ENCODE measurements at places on chromosomes 5 and 9.
A peak's percentile ranks its signal among the peaks of the same experiment; 100 is the strongest.

- DNase-seq: no peak
These were observed 91.4 kb upstream of the RANBP6 start for GRCh38 chr9:6106711-6107339.

GRCh38 chr9:120950421-120951388 is 24.1 kb upstream of the TRAF1 start:
- no peak for DNase-seq

DNA sequence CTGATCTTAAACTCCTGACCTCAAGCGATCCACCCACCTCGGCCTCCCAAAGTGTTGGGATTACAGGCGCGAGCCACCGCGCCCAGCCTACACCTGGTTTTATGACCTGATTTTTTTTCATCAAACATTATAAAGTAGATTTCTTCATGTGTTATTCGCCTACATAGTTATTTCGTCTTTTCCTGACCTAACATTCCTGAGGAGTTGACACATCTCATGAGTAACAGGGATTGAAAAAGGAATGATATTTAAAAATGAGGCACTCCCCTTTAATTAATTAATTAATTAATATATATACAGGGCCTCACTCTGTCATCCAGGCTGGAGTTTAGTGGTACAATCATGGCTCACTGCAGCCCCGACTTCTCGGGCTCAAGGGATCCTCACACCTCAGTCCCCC is 20.2 kb upstream of the MTMR12 start:
- no peak for DNase-seq

DNA sequence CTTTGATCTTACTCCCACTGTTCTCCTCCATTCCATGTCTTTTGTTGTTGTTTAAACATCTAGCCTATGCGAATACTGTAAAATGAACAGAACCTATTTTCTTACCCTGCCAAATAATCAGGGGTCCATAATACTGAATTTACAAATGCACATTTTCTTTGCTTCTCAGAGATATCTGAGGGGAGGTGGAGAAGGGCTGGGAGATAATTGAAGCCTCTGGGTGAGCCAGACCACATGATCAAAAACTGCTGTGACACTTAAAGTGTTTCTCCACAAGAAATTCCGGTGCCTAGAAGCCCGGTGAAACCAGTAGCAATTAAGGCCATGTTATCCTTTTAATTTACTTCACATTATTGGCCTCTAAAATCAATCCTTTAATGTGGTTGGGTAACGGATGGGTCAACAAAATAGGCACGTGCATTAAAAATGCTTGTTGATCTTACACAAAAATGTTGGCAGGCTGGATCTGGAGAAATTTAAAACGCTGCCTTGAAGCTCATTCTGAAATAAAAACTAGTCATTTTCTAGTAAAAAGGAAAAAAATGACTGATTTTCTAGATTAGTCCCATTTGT is 10.8 kb downstream of the SEMA6A start:
- DNase-seq: no peak

DNA sequence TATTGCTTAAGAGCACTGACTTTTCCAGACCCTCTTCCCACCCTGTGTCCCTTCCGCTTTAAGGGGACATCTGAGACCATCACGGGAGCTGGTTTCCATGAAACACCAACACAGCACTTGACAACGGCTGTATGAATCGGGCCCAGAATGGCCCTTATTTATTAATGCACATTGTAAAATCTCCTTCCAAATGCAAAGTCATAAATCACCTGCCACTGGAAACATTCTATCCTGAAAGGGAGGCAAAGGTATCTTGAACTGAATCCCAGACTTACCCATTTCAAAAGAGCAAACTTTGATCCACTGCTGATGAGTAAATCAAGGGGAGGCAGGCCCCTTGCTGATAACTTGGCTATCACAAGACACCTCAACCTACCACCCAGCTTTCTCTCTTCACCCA is 37.4 kb downstream of the SHB start:
- no peak for DNase-seq

DNA sequence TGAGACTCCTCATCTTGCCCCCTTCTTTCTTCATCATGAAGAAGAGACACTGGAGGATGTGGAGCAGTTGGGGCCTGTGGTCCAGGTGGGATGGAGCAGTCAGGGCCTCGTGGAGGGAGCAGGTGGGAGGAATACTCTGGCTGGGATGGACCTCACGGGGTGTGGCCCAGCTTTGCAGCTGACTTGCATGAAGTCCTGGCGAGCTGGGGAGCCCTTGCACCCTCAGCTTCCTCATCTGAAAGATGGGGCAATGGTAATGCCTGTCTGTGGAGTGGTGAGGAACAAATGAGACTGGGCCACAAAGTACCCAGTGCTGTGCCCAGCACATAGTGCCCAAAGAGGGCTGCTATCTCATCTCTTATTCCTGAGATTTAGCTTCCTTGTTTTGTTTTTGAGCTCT is 91.5 kb downstream of the DAB2IP start:
- DNase-seq: no peak

DNA sequence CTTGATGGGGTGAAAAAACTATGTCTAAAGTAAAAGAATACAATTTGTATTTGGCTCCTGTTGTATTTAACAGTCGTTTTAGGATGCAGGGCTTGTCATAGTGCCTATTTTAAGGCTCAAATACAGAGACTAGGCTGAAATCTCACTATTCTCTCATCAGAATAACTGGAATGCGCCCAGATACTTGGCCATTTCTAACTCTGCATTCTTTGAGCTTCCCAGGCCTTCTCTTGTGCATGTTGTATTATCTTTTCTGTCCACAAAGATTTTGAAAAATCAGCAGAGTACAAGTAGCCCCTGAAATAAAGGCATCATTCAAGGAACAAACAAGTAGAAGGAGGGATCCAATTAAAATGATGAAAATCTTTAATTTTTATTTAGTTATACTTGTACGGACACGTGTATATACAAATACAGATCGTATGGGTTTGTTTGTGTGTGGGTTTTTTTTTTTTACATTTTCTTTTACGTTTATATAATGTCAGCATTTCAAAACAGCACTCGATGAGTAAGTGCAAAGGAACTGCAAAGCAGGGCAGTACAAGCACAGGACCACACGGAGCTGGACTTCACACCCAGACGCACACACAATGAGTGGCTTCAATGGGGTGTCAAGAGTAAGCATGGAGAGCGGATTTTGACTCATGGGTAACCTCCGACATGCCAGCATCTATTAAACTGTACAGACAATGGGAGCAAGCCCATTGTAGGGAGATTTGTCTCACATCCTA is 294.0 kb downstream of the EFNA5 start:
- DNase-seq: no peak

GRCh38 chr9:108703429-108703828 is 152.4 kb downstream of the ACTL7B start:
- DNase-seq: no peak

DNA sequence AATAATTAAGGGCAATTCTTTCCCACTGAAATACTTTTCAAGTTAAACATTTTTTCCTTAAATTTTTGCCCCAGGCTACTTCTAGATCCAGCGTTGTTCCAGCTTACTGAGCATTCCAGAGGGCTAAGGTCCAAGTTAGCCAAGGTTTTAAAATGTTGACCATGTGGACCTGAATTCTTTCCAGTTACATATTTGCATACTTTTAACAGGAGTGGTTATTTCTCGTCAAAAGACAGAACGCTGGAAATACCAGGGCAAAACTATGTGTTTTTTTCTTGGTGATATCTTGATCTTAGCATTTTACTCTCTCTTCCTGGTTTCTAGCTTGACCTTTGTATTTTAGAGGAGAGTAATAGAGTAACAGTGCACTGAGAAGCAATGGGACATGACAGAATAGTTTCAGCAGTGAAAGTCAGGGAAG is 32.8 kb downstream of the TMC1 start:
- no peak for DNase-seq

- DNase-seq: no peak
These were observed 71.5 kb upstream of the RPS23 start for GRCh38 chr5:82349652-82350051.

DNA sequence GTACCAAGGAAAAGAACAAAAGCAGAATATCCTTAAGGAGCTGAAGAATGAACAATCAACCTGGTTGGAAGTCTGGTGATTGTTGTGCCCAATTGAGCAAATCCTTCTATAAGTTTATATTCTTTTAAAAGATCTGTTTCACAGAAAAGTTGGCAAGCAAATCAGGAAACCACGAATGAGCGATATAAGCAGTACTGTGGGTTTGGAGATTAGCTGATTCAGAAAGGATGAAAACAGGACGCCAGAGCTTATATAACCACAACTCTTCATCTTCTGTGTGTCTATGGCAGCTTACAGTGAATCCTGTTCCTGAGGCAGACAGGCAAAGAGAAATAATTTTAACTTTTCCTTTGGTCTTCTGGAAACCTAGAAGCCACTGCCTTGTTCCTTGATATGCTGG is 61.7 kb downstream of the SLC38A9 start:
- DNase-seq: no peak

DNA sequence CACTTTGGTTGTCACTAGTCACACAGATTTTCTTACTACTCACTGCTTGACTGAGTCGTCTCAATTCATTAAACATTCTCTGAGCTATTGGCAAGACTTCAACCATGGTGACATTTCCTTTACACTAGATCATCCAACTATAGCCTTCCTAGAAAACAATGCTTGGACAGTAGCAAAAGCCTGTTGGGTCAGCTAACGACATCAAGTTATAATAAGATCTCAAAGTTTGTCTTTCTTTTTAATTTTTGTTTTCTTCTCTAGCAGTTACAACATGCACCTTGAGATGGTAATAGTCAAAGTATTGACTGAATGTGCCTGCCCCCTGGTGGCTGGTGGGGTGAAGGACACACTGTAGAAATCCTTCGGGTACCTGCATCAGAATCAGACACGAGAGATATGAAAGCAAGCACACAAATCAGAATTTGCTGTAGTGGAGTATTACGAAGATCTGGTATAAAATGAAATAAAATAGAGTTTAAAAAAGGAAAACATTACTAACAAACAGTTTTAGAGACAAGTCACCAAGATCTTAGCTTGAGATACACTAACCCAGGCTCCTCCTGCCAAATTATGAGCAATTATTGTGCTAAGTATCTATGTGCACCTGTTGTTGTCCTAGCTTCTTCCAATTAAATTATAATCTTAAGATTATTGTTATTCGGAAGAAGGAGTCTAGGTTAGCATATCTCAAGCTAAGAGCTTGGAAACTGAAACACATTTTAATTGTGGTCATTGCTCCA is 81.2 kb downstream of the ARL15 start:
- DNase-seq: peak; percentile 7

DNA sequence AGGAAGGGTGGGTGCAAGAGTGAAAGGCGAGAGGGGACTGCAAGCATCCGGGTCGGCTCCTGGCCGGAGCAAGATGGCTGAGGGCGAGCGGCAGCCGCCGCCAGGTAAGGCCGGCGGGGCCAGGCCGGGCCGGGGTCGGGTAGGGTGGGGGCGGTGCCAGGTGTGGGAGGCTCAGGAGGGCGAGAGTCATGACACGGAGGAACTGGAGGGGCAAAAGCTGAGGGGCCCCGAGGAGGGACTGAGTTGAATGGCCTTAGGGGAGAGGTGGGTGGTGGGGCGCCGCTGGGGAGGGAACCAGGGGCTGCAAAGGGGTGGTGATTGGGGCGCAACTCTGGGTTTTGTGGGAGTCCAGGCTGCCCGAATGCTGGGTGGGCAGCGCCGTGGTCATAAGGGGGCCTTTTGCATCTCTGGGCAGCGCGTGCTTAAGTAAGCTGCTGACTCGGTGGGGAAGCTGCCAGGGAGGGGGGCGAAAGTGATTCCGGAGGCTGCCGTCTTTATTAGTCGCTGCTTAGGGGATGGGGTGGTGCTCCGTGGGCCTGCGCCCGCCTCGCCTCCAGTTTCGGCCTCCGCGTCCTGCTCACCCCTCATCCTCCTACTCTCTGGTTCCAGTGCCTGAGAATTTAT is 425 bp downstream of the PTPA start:
- peak; percentile 40 for DNase-seq

DNA sequence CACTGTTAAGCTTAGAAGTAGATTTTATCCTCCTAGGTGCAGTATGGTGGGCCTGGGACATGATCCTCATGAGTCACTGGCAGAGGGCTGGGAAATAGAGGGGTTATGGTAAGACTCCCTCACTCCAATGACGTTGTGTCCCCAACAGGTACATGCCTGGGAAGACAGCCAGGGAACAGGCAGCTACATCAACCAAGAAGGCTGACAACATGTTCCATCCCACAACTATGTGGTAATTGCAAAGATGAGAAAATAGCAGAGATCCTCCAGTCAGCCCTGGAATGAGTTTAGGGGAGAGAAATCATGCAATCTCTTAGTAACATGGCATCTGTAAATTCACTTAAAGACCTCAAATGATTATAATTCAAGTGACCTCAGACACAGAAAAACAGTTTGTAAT is 114.4 kb upstream of the LIFR start:
- no peak for DNase-seq

DNA sequence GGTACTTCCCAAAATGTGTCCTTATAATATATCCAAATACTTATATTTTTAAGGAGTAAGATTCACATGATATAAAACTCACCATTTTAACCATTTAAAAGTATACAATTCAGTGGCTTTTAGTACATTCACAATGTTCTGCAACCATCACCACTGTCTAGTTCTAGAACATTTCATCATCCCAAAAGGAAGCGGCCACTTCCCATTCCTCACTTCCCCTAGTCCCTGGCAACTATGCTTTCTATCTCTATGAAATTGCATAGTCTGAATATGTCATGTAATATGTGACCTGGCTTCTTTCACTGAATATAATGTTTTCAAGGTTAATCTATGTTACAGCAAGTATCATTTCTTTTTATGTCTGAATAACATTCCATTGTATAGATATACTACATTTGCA is 615.1 kb upstream of the SGCD start:
- no peak for DNase-seq

DNA sequence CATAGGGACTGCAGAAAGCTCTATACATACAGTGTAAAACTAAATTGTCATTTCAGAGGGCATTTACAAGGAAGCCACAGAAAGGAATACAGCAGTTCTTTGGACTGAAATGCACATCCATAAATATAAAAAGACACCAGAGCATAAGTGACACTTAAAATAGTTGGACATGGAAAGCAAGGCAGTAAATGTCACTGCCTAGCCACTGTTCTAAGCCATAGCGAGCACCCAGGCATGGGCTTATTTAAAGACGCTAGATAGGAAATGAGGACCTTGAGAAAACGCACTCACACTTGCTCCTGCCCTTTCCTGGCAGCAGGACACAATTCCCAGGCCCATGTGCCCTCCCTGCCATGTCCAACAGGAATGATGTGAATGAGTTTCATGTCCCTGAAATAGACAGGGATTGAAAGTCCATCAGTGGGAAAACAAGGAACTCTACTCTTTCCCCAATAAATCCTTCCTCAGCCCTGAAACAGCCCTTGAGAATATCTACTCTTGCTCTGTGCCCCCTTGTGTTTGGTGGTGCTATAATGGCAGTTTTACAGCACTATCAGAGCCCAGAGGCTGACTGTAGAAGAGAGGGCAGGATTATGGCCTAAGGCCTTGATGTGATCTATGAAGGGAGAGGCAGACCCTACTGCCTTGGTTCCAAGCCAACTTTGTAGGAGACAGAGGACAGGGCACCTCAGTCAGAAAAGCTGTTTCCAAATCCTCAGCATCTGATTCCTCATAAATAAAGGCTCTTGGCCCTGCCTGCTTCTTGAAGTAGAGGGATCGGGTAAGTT is 182.9 kb downstream of the SAXO1 start:
- DNase-seq: no peak

GRCh38 chr9:84789463-84789830 is 119.9 kb downstream of the NTRK2 start:
- no peak for DNase-seq

GRCh38 chr5:124605541-124605940 is 140.9 kb downstream of the ZNF608 start:
- peak; percentile 11 for DNase-seq

GRCh38 chr9:104589626-104590025 is 9.6 kb downstream of the OR13C5 start:
- no peak for DNase-seq
